ENCODE measurements at places on chromosomes 3 and 15.

GRCh38 chr3:134690226-134690625, 39.4 kb upstream of the KY start:
- peak; percentile 21 for DNase-seq

GRCh38 chr3:177251755-177252154, 54.5 kb upstream of the TBL1XR1 start:
- DNase-seq = no peak

DNA sequence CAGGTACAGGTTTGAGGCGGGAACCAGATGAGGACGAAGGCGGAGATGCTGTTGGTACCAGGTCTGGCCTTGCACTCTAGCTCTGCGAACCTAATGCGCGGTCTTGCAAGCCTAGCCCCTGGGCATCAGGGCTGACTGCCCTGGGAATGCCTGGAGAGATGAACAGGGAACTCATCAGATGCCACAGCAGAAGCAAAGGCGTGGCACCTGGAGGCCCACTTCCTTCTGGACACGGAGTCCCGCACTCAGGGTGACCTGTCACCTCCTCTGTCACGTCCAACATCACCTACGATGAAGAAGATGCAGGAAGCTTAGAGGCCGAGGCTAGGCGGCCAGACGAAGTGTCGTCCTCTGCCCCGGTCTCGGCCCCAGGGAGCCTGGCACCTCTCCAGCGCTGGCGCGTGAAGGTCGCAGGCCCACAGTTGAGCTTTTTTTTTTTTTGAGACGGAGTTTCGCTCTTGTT, 9.4 kb downstream of the RPLP1 start:
- DNase-seq = no peak

DNA sequence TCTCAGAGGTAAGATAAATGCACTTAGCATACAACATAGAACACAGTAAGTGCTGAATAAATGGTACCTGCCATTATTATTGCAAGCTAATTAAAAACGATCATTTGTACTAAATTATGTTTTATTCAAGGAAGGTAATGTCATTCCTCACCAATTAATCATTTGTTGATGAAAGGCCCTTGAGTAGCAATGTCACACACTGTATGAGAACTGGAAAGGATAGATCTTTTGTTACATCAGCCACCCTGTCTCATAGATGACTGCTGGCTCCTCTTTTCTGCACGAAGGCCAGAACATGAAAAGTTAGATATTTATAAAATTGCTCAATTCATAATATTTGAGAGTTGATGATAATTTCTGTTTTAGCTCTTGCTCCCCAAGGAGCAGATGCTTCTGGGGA, 415.4 kb downstream of the RBMS3 start:
- DNase-seq = no peak

GRCh38 chr3:11509173-11510000, 134.3 kb downstream of the VGLL4 start:
- DNase-seq = no peak

DNA sequence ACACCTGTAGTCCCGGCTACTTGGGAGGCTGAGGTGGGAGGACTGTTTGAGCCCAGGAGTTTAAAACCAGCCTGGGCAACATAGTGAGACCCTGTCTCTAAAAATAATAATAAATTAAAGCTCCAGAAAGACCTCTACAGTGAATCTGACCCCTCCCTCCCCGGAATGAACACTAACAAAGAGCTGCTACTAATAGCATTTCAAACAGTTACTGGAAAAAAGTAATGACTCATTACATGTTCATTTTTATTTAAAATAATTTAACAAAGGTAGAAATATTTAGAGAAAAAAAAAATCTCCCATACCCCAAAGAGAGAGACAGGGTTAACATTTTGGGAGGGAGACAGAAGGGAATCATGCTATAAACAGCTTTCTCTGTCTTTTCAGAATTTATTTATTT, 2.2 kb upstream of the UBA3 start:
- DNase-seq = no peak

DNA sequence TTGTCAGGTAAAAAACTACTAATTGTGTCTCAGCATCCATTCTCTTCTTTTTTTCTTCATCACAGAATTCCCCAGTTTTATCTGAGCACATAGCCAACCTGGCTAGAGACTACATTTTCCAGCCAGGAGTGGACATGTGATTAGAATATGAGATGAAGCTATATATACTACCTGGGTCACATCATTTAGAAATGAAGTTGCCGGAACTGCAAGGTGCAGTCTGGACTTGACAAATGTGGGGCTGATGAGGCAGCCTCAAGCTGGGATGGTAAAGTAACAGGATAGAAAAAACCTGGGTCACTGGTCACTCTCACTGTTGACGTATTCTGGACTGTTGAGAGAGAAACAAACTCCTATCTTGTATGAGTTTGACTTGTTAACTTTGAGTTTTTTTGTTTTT, 99.6 kb downstream of the STRIT1 start:
- DNase-seq = no peak

DNA sequence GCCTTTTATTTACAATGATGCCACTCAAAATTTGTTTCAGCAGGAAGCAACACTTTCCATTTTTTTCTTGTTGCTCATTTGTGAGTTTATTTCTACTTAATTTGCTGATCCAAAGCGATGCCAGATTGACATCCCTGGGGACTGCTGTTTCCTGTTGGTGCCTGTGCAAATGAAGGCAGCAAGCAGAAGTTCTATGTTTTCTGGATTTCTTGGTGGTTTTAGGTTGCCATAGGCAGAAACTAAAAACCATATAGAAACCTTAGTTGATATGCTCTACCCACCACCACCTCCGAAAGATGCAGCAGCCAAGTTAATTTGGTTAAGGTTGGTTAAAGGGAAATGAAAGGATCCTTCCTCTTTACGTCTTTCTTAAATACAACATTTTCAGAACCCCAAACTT, 356.2 kb downstream of the RBMS3 start:
- DNase-seq = no peak

- DNase-seq = no peak
Measured at GRCh38 chr15:64930019-64930652, 18.4 kb downstream of the ANKDD1A start.

GRCh38 chr3:94234177-94234788, 171.4 kb downstream of the NSUN3 start:
- DNase-seq = no peak

- DNase-seq = peak; percentile 37
Measured at GRCh38 chr3:50573566-50574443, 4.5 kb downstream of the HEMK1 start.

DNA sequence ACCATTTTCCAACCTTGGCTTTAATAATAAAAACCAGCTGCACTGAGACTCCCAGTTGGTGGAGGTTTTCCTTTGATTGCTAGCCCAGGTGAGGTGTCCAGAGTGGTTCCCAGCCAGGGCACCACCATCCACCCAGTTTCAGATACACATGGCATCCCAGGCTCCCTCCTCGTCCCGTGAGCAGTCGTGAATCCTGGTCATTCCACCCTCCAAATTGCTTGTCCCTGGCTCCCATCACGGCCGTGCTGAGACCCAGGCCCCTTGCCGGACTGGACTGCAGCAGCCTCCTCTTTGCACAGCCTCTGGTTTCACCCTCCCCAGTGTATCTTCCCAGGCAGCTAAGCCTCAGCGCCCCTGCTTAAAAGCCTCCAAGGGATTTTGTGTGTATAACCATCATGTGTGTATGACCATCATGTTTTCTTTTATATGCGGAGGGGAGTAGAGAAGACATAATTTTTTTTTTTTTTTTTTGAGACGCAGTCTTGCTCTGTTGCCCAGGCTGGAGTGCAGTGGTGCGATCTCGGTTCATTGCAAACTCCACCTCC, 106.3 kb downstream of the ETFA start:
- DNase-seq = no peak

- DNase-seq = no peak
Measured at GRCh38 chr15:39135989-39136388, 444.9 kb upstream of the THBS1 start.

GRCh38 chr15:92071045-92071634, 217.6 kb downstream of the SLCO3A1 start:
- no peak for DNase-seq

DNA sequence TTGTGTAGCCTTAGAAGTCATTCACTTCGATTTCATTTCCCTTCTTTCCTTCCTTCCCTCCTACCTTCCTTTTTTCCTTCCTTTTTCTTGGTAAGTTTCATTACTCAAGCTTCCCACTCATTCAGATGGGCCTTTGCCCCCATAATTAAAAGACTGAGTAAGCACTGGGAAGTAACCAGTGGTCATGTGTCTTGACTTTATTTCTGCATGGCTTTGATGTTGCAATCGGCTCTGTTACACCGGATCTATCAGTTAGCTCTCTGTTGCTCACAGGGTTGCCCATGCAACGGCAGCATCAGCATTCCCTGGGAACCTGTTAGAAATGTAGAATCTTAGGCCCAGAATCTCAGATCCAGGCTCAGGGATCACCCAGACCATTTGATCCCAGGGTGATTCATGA, 25.6 kb upstream of the LARS2 start:
- peak; percentile 6 for DNase-seq

- DNase-seq = peak; percentile 30
Measured at GRCh38 chr15:70327856-70328678, 230.3 kb upstream of the TLE3 start.

DNA sequence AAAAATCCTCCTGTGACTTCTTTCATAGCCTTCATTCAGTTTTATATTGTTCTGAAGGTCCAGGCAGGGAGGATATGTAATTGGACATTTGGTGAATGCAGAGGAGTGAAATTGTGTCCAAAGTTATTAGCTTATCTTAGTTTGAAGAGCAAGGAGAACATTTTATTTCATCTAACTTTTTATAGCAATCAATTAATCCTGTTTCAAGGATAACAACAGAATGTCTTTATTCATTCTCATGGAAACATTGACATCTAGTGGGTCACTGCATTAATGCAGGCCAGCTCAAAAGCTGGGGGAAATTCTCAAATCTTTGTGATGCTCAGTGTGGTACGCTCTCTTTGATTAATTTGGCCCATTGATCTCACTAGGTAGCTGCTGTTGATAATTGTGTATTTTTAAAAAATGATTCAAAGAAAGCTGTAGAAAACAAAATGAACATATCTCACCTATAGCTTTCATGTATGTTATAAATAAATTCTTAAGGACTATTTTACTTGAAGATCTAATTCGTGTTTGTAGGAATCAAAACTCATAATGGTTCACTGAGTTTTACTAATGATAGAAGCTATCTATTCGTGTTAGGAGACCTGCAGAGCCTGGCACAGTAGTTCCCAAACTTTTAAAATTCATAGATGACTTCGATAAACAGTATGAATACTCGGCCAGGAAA, 150.8 kb upstream of the KCNMB2 start:
- DNase-seq = no peak

Measured in GF-D8 (cell line).